Chondrocyte (in vitro differentiated cells): ENCODE measurements at places on chromosomes 11 and 22.
A peak's percentile ranks its signal among the peaks of the same experiment; 100 is the strongest.

- DNase-seq: no peak
These were observed 1.7 kb upstream of the SORL1 start for GRCh38 chr11:121450401-121450800.

DNA sequence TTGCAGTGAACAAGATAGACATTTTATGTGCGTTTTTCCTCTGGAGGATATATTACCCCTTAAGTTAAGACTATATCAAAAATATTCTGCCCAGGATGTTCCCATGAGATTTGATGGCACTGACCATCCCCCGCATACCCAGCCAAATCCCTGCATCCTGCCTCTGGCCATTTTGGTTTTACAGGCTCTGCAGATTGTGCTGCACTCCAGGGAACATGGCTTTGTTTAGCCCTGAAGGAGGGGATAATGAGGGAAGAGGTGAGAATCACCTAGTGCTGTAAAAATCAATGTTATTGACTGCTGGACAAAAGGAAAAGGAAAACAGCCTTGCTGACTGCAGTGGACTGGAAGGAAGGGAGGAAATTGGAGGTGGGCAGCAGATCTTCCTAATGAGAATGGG is 717.4 kb downstream of the DLG2 start:
- DNase-seq: no peak

- peak; percentile 70 for DNase-seq
These were observed 15.1 kb upstream of the CYTH4 start for GRCh38 chr22:37267135-37267587.

- DNase-seq: no peak
These were observed 11.2 kb downstream of the PI4KA start for GRCh38 chr22:20847318-20847822.

DNA sequence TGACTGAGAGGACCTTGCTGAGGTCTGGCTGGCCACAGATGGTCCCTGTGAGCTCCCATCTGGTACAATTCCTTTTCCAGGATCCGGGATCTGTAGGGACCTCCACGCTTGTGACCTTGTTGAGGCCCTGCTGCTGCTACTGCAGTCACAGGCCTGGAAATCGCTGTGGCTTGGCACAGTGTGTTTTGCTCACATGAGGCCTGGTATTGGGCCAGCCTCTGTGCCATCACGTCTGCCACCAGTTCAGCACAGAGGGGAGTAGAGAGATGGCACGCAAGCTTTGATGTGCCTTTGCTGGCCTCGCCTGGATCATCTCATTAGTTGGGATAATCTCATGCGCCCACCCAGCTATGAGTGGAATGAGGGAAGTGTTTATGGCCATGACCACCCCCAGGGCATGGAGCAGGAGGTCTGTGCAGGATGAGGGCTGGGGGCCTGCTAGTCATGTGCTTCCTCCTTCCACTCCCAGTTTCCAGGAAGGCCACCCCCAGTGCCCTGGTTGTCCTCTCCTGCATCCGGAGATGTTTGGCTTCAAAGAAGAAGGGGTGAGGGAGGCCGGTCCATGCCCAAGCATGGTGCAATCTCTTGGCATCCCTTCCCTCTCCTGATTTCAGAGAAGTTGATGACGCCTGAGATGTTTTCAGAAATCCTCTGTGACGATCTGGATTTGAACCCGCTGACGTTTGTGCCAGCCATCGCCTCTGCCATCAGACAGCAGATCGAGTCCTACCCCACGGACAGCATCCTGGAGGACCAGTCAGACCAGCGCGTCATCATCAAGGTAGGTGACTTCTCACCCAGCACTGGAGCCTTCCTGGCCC is 22.4 kb downstream of the DERL3 start:
- DNase-seq: peak; percentile 70

GRCh38 chr22:30728826-30729225 is 34.2 kb downstream of the OSBP2 start:
- no peak for DNase-seq

- DNase-seq: no peak
These were observed 732.7 kb upstream of the TENM4 start for GRCh38 chr11:80173371-80174136.

DNA sequence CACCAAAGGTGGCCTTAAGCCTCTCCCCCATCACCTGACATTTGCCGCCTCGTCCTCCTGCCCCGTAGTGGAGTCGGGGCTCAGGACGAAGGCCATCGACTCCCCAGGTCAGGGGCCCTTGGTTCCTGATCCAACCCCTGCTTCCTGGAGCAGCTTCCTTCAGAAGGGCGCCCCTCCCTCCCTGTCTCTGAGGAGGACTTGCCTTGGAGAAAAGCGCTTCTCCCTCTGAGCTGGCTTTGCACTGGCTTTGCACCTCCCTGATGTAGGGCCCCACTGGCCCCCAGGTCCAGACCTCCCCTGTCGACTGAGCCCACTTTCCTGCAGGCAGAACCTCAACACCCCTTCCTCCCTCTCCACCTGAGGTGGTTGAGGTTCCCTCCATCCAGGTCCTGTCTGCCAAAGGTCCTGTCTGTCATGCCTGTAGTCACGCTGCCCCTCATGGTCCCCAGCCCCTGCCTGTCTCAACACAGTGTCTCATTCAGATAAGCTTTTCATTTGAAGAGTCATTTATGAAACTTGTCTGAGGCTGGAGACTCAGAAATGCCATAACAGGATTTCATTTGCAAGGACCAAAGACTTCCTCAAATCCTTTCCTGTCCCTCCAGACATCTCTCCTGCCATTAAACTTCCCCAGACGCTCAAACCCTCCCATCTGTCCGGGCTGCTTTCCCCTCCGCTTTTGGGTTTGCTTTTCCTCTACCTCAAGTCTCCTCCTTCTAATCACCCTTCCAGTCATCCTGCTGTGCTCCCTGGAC is 78.4 kb downstream of the MYO7A start:
- DNase-seq: peak; percentile 70

GRCh38 chr22:45863981-45864751 is 112.8 kb downstream of the WNT7B start:
- no peak for DNase-seq

- no peak for DNase-seq
These were observed 71.2 kb downstream of the ADM start for GRCh38 chr11:10376061-10376460.

GRCh38 chr11:46050003-46050461 is 71.2 kb downstream of the PHF21A start:
- DNase-seq: no peak

- no peak for DNase-seq
These were observed 432.2 kb downstream of the RAB38 start for GRCh38 chr11:87743007-87743406.

GRCh38 chr11:105004021-105004420 is 18.9 kb downstream of the CASP5 start:
- DNase-seq: no peak

DNA sequence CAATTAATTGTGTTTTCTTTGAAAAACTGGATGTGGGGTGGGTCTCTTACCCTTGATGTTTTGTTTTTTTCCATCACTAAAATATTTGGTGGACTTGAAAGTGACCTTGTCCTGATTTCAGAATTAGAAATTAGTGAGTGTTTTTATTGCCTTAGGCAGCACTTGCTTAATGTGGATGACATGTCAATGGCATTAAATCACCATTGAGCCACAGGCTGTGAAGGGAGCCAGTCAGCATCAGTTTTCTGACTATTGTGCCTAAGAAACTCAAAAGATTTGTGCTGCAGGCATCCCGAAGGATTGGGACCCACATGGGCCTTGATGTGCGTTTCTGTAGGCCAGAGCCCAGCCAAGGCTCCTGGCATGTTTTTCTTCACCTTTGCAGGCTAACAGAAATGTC is 53.8 kb downstream of the SWAP70 start:
- DNase-seq: no peak

DNA sequence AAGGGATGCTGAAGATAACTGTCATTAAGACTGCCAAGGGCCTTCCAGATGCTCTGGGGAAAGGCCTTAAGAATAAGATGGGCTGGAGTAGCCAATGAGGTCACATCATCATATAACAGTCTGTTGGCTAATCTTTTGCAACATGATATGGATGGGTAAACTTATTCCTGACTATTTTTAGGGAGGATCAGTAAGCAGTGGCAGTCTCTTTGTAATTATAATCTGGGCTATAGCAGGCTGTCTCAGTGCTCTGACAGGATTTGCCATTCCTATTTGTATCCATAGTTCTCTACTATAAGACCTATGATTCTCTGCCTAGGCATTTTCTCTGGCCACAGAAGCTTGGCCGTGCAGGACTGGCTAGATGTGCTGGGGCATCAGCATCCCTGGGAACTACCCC is 16.1 kb upstream of the CALCB start:
- no peak for DNase-seq

GRCh38 chr22:39212721-39213376 is 31.9 kb downstream of the PDGFB start:
- DNase-seq: peak; percentile 36

GRCh38 chr11:66933531-66933930 is 24.7 kb downstream of the PC start:
- DNase-seq: no peak

DNA sequence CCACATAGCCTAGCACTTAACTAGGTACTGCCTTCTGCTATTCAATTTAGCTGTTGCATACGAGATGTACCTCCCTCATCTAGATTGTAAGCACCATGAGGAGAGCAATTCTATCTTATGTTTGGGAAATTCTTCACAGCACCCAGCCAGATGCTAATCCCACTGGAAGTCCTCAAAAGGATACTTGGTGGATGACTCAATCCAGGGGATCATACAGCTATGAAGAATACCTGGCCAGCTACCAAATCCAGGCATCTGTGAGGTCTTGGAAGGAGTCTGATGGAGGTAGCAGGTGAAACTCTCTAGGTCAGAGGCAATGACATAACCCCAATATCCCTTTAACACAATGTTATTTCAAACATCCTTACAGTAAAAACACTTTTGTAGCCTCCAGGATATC is 167.8 kb upstream of the NCAM1 start:
- no peak for DNase-seq

- no peak for DNase-seq
These were observed 20.6 kb downstream of the TSPAN4 start for GRCh38 chr11:863023-863909.

DNA sequence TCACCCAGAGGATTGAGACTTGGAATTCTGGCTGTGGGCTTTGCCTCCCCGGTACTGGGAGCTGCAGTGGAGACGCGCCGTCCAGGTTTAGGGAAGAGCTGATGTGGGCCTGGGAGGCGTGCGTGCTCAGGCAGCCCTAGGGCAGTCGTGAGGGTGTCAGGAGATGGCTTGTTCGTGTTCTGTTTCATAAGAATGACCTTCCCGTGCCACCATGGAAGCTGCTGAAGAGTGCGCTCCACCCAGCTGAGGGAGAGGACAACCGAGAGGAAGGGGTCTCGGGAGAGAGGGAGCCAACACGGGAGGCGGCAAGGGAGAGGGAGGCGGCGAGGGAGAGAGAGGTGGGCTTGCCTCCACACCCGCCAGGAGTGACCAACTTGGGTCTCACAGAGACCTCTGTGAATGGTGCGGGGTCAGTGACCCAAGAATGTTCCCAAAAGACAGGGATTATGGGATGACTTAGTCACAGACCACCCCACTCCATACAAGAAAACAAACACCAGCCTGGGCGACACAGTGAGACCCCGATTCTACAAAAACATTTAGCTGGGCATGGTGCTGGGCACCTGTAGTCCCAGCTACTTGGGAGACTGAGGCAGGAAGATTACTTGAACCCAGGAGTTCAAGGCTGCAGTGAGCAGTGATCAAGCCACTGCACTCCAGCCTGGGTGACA is 14.7 kb upstream of the TRMU start:
- DNase-seq: peak; percentile 71

DNA sequence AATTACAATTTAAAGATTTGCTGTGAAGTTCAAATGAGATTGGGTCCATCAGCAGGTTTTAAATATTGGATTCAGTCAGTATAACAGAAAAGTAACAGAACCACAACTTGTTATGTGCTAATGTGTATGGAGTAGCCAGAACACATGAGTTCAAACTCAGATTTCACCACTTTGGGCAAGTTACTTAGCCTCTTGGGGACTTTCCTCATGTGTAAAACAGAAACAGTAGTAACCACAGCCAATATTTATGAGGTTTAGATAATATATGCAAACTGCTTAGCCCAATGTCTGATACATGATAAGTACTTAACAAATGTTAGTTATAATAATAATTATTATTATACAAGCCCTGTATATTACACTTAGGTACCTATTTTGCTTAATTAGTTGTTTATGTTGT is 21.8 kb upstream of the SLC5A12 start:
- DNase-seq: no peak

GRCh38 chr22:20585639-20586402 is 78.4 kb downstream of the MED15 start:
- DNase-seq: no peak

DNA sequence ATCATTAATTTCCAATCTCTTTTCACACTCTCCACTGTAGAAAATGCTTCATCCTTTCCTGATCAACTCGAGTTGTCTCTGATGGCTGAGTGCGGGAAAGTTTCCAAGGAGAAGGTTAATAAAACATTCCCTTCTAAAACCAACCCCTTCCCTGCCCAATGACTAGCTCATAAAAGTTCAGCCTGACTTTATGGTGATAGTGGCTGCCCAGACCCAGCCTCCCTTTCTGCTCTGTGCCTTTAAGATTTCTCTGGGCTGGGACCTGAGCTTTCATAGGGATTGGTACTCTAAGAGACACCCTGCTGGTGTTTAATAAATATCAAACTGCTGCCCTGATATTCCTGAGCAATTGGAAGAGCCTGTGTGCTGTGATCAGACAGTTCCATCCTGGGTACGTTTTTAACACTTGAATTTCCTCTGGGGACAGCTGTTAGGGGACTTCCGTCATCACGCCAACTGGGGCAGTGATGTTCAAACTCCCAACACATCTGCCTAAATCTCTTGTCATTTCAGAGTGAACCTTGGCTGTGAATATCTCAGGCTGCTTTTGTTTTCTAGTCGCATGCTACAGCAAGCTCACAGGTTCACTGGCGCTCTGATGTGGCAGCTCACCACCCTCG is 195.0 kb upstream of the KIRREL3 start:
- DNase-seq: no peak

DNA sequence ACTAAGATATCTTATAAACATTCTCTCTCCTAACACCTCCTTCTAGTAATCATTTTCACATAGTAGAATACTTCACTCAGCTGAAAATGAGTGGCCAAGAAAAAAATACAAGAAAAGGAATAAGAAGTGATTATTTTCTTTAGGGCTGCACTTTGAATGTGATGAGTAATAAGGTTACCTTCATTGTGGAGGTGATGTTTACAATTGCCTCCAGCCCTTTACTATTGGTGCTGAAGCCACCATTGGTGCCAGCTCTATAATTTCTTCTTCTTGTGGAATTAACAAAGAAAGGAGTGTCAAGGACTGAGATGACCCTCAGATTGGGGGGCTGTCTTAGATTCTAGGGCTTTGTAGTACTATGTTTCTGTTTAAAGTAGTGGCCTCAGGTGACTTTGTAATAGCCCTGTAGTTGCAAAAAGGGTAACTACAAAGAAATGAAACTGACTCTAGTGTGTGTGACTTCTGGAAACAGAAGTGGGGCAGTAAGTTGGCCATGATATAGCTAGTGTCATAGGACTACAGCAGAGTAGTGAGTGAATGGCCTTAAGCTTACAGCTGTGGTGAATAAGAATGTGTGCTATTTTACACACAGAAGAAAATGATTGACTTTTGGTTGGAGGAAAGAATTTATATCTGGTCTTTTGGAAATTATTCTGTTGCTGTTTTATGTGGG is 287.2 kb downstream of the TMEM135 start:
- DNase-seq: no peak

GRCh38 chr22:41564563-41564962 is 3.8 kb downstream of the CSDC2 start:
- no peak for DNase-seq
